SK-MEL-5 (cell line): ENCODE measurements at places on chromosomes 13 and 19. TPM values are rescaled to one million over a fixed set of nuclear protein-coding genes. Genes with fewer than 3 reads are reported as not detected.

GRCh38 chr19:16104722-16105121 is 7.0 kb upstream of the RAB8A start:
- DNase-seq = no peak

DNA sequence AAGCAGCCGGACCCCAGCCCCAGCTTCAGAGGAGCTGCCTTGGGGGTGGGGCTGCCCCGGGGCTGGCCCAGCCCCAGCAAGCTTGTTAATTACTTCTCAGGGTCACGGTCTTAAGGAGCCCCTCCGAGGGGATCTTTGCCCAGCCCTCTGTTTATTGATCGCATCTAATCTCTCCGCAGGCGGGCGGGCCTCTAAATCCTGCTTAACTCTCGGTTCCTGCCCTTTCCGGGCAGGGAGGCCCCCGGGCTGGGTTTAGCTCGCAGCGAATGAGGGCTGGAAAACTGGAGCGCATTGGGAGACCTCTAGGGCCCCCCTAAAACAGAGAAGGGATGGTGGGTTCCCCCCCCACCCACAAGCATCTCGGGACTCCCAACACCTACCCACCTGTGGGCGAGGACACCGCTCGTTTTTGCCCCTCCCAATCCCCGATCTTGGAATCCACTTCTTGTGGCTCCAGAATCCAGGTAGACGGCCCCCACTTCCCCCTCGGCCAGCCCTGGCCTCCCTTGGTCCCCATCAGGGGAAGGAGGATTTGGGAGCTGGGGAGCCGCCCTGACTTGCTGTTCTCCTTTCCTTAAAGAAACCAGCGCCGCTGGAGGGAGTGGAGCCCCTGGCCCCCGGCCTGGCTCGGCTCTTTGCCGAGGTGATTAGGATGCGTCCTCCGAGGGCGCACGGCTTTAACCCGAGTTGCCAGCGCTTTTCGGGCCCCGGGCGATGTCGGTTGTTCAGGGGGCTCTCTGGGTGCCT is 59.5 kb upstream of the ADGRL1 start:
- DNase-seq = no peak

DNA sequence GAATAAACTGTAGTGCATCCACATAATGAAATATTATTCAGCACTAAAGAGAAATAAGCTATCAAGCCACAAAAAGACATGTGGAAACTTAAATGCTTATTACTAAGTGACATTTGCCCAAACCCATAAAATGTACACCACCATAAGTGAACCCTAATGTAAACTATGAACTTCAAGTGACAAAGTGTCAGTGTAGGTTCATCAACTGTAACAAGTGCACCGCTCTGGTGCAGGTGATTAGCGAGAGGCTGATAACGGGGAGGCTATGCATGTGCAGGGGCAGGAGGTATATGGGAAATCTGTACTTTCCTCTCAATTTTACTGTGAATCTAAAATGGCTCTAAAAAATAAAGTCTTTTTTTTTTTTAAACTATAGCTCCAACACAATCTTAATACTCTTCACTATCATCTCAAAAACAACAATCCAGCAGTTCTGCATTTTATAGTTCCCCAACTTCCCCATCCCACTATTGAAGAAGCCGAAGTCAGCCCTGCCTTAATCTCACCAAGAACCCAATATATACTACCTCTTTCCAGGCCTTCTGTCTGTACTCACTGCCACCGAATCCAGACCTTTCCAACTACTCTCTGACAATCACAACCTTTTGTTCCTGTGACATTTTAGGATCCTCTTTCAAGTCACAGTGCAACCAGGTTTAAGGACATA is 22.6 kb downstream of the ELF1 start:
- DNase-seq = no peak

DNA sequence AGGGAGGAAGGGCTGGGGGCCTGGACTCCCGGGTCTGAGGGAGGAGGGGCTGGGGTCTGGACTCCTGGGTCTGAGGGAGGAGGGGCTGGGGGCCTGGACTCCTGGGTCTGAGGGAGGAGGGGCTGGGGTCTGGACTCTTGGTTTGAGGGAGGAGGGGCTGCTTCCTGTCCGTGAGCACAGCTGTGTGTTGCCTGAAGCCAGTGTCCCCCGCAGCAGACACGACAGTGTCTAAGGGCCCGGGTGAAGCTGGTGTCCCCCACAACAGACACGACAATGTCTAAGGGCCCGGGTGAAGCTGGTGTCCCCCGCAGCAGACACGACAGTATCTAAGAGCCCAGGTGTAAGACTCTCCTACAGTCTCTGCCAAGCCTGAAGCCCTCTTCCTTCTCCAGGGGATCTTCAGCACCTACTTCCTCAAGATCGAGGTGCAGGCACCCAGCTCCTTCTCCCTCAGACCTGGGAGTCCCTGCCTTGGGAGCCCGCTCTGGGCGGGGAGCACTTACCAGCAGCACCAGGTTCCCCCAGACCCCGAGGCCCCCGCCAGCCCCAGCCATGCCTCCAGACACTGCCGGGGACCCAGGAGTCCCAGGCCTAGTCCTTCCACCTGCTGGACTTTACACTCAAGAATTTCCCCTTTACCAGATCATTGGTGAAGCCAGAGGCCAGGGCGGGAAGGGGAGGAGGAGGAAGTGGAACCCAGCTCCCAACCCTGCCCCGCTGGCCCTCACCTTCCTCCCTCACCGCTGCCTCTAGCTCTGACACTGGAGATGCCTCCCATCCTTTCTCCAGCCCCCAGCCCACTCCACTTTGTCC is at the start of gene PTPRH:
Gene PTPRH, minus strand, starts transcription at position 622 of the 813 bp plus-strand sequence. Its CDS starts 68 bp downstream, at position 554.
- no peak for DNase-seq

DNA sequence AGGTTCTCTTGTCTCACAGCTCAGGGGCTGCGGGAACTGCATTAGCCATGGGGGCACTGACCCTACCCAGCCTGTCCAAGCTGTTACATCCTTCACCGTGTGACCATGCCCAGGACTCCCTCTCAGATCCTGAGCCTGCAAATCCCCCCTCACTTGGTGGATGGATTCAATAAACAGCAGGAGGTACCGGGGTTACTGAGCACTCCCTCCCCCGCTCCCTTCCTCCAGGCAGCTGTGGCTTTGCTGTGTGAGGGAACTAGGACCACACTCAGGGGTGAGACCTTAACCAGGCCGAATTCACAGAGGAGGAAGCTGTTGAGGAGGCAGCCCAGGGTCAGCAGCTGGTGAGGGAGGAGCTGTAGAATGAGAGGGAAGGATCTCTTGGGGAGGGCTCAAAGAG is 27.0 kb upstream of the CEACAM1 start:
- DNase-seq = no peak

- peak; percentile 99 for DNase-seq
Observed at GRCh38 chr13:109180905-109181425, 551.6 kb downstream of the MYO16 start.

DNA sequence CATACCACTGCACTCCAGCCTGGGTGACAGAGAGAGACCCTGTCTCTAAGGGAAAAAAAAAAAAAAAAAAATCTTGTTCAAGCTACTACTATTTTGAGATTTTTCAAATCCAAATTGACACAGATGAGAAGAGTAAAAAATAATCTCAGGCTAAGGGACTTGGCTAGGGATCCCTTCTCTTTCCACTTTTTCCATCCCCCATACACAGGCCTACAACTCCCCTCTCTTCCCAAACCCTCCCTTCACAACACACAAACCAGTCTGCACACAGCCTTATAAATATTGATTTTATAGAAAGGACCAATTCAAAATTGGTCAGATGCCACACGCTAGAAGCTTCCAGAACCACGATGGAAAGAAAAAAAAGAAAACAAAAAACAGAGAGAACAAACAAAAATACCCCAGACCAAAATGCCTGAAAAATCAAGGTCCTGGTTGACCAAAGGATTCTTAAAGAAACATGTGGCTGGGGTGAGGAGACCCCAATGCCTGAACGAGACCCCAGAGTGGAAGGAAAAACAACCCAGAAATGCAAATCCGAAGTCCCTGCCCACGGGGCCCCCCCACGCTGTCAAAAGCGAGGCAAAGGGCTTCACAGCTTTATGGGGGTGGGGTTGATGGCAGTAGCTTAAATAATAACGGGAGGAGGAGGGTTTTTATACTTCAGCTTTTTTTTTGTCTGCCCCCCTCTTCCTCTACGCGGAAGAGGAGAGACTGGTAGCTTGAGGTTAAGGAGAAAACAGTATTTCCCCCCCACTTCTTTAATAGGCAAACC is 18.1 kb downstream of the QPCTL start:
- DNase-seq = no peak

- DNase-seq = no peak
Observed at GRCh38 chr19:28701491-28701890, 511.5 kb downstream of the UQCRFS1 start.

DNA sequence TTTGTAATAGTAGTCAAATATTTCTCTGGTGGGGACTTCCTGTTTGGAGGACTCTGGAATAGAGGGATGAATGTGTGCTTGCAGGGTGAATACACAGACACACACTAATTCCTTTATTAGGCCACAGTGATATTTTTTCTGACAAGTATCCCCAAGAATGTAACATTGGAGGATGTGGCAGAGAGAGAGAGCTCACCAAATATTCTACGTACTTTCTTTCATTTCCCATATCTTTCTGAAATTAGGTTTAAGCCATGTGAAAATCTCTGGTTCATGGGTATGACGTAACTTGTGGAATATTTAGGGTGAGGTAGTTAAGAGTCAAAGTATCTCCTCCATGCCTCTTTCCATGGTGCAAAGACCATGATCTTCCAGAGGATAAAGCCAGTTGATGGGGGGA is 463.4 kb downstream of the DIAPH3 start:
- no peak for DNase-seq

GRCh38 chr19:13920940-13921747 is 15.1 kb downstream of the CC2D1A start:
- DNase-seq = peak; percentile 84

OLFM2 gene
- total RNA-seq = 10.6 and 14.6 TPM in 2 replicates

ZNF460 gene
- 33.7 and 35.5 TPM in 2 replicates for total RNA-seq

CALR3 gene
- 0.29 and 0.53 TPM in 2 replicates for total RNA-seq

SLC5A5 gene
- 0.11 TPM in 1 of 2 replicates, not detected in the other for total RNA-seq

LRRC63 gene
- 0.82 and 1.1 TPM in 2 replicates for total RNA-seq

RXFP2 gene
- not detected in 2 replicates for total RNA-seq

RBM26 gene
- 26.4 and 30.0 TPM in 2 replicates for total RNA-seq
